Esophagus muscularis mucosa (tissue), 4 donors: ENCODE measurements at places on chromosomes 5 and 9. TPM values are rescaled to one million over a fixed set of nuclear protein-coding genes. Genes with fewer than 3 reads are reported as not detected.

DNA sequence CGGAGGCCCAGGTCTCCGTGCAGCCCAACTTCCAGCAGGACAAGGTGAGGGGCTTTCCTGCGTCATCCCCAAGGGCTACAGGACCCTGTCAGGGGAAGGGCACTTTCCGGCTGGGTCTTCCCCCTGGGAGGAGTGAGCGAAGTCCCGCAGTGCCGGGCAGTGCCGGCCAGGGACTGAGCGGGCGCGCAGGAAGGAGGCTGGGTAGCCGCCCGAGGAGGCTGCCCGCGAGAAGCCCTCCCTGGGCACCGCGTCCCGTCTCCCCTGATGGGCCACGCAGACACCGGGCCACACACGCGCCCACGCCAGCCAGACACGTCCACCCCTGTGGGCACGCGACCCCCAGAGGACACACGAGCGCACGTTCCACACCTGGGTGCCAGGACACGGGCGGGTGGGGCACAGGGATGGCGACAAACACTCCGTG, 357 bp downstream of the PTGDS start:
- no peak for DNase-seq

Gene SLC36A2
- total RNA-seq = not detected

GRCh38 chr9:126232461-126232860, 94.2 kb upstream of the MVB12B start:
- peak; percentile 89 for DNase-seq

DNA sequence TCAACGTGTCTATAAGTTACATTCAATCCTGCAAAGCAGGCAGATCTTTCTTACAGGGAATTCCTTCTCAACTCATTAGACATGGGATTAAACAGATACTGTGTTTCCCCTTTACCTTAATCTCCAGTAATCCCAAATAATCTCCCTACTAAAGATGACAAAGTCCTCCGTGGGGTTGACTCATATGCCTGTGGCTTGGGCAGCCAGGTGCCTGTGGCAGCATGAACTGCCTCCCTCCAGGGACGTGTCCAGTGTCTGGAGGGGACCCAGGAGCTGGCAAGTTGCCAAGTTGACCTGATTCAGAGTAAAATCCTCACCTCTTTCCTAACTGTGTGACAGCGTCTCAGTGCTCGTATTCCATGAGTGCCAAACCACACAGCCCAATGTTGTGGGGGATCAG, 94.6 kb upstream of the PTCH1 start:
- DNase-seq = no peak

DNA sequence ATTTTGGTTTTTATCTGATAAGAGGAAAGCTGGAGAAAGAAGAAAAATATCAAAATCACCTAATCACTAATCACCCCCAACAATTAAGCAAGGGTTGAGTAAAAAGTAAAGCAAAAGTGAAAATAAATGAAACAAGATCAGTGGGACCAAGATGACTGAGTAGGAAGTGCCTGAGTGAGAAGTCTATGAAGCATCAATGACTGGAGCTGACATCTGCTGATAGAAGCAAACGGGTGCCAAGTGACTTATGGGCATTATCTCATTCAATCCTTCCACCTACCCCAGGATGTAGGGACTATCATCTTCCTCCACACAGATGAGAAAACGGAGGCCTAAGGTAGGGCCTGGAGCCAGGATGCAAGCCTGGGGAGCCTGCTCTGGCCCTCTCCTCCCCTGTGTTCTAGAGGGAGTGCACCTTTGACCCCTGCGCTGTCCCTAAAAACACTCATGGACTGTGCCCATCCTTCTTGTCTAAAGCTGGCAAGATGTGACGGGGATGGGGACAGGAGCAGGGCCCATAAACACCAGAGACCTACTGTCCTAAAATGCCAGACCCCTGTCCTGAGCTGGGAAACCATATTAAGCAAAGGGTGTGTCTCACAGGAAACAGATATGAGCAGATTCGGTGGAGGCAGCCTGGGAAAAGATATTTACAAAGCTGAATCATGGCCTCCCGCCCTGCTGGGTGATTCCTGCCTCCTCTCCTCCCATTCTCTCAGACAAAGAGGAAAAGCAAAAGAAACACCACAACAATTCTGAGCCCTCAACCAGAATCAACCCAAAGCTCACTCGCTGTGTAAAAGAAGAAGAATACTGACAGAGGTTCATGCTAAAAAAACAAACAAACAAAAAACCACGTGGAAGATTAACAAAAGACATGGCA, 116.0 kb downstream of the AUH start:
- no peak for DNase-seq

- no peak for DNase-seq
Observed at GRCh38 chr9:114169029-114169951, 14.0 kb downstream of the COL27A1 start.

- DNase-seq = no peak
Observed at GRCh38 chr9:121300283-121301119, 32.5 kb downstream of the GSN start.

Gene C5orf58
- not detected for total RNA-seq

DNA sequence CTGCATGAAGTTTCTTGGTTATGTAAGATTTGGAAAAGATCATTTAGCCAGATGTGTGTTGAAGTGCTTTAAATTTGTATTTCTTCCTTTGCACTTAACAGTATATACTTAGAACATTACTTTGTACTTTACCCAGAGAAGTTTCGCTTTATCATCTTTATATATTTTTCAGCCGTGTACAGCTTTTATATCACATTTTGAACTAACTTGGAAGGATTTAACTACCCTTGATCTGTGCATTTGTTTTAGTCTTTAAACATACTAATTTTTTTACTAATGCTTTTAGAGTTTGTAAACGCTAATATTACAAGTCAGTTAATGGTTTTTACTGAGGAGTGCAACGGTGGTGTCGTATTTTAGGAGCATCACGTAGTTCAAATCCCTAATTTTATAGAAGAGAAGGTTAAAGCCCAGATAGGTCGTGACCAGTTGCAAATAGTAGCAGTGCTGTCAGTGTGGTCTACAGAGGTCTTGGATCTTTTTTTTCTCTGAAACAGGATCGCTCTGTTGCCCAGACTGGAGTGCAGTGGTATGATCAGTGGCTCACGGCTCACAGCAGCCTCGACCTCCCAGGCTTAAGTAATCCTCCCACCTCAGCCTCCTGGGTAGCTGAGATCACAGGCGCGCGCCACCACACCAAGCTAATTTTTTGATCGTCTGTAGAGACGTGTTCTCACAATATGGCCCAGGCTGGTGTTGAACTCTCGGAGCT, 2.0 kb downstream of the MATR3 start:
- DNase-seq = peak; percentile 91

Gene KCNIP1
- not detected for total RNA-seq

GRCh38 chr9:131992906-131993657, 86.6 kb downstream of the MED27 start:
- DNase-seq = no peak

GRCh38 chr9:124774129-124774978, 2.6 kb upstream of the OLFML2A start:
- DNase-seq = peak; percentile 96

DNA sequence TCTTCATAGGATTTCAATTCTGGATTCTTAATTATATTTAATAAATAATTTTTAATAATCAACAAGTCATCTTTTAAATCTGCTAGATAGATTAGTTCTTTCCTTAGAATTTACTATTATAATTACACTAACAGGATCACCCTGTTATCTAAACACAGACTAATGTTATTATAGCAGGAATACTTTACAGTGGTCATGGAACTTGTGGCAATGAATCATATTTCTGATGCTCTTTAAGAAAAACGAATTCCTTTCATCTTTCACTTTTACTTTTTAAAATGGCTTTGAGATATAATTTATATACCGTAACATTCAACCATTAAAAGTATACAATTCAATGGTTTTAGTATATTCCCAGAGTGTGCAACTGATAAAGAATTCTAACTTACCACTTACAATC, 29.7 kb upstream of the CDK5RAP2 start:
- DNase-seq = no peak

Gene OGN
- total RNA-seq = 42.1 TPM

DNA sequence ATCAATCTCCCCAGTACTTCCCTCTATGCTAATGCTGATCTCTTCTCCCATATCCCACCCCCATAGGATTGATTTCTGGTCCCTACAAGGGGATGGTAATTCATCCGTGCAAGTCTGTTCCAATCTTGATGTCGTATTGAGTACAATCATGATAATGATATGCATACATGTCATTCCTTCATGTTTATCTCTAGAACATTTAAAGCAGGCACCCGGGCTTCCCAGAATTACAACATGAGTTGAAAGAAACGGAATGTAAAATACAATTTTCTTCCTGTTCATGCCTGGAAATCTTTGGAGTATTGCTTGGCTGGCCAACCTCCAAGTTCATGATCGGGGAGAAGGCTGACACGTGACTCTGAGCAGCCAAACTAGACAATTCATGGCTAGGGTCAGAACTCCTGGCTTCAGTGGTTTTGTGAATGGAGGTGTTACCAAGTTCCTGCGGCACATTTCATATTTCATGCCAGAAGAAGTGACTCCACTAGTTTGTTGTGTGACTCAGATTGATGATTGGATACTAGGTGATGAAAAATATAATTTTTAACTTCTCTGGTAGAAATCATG, 66.6 kb downstream of the C9orf152 start:
- DNase-seq = no peak

DNA sequence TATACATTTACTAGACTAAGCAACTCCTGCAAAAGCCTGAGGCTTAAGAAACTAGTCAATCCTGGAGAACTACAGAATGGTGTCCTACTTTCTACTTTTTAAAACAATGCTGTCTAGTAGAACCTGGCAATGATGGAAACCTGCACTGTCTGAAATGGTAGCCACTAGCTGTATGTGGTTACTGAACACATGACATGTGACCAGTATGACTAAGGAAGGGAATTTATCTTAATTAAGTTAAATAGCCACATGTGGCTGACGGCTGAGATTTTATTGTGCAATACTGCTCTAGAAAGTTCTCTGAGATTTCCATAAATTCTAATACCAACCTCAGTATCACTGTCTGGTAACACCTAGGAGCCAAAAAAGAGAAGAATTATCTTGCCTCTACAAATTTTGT, 44.9 kb upstream of the RAPGEF6 start:
- no peak for DNase-seq

- no peak for DNase-seq
Observed at GRCh38 chr5:132887283-132887682, 13.8 kb downstream of the LEAP2 start.

- no peak for DNase-seq
Observed at GRCh38 chr5:131996210-131997025, 15.0 kb downstream of the ACSL6 start.

GRCh38 chr5:136424835-136425584, 59.7 kb upstream of the TRPC7 start:
- DNase-seq = peak; percentile 93

GRCh38 chr5:168747987-168748777, 169.0 kb upstream of the PANK3 start:
- DNase-seq = no peak

Gene CTXN3
- total RNA-seq = not detected

- no peak for DNase-seq
Observed at GRCh38 chr9:134170532-134171315, 6.4 kb upstream of the RNU6ATAC start.

Gene CDH12
- not detected for total RNA-seq
